Activated T-cell treated with anti-CD3 and anti-CD28 coated beads, Interleukin-2, amount 50 U/mL, for 4 hours (primary cell): ENCODE measurements at places on chromosomes 5 and 9. TPM values are rescaled to one million over a fixed set of nuclear protein-coding genes. Genes with fewer than 3 reads are reported as not detected.

GRCh38 chr9:108040783-108041182, 551.2 kb upstream of the KLF4 start:
- no peak for DNase-seq

GRCh38 chr5:10831419-10831818, 70.4 kb upstream of the DAP start:
- no peak for DNase-seq

GRCh38 chr5:137385064-137385463, 114.1 kb downstream of the SPOCK1 start:
- no peak for DNase-seq

The ZNF367 gene
- total RNA-seq: 28.9 TPM
